ENCODE measurements at places on chromosomes 4 and X.
A peak's percentile ranks its signal among the peaks of the same experiment; 100 is the strongest.

DNA sequence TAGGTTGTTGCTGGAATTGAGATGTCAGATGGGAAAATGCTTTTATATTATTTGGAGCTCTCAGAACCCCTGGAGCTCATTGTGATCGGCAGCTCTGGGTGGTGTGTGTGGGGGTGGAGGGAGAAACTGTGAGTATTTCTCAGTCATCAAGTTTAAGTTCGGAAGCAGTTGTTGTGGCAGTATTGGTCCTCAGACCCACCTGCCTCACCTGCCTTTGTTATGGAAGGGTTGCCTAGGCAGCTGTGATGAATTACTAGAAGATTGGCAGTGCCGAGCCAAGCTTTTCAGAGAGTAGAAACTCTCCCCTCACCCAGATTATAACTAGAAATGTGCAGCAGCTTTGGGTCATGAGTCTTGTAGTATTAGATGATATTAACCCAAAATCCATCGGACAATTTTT, 9.5 kb downstream of the IGSF1 start:
- DNase-seq = no peak

DNA sequence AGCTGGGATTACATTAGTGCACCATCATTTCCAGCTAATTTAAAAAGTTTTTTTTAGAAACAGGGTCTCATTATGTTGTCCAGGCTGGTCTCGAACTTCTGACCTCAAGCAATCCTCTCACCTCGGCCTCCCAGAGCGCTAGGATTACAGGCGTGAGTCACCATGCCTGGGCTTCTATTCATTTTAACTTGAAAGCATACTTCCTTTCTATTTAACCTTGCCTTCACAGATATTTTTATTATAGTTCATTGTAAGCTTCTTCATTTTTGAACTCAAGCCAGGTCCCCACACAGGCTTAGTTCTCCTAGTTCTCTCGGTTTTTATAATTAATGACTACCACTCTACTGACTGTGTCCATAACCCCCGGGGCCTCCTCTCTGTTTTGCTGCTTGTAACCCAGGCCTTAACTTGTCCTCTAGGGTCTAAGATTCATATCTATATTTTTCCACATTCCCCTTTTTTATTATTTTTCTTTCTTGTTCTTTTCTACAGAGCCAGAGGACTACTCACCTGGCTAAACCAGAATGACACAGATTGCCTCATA, 50.7 kb downstream of the SNX12 start:
- DNase-seq = no peak

DNA sequence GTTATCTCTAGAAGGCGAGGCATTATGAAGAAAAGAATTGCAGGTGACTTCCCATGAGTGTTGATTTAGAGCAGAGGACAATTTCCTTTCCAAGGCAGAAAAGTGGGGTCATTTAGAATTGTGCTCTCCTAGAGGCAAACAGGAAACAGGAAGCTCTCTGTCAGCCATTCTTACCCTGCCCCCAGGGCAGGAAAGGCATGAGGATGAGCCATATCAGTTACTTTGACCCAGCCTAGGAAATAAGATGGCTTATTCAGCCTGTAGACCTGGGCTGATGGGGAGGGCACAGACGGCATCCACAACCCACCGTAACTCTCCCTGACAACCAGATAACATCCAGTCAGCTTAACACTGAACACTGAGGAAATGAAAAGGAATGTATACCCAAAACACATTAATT, 88.8 kb upstream of the KDR start:
- no peak for DNase-seq

DNA sequence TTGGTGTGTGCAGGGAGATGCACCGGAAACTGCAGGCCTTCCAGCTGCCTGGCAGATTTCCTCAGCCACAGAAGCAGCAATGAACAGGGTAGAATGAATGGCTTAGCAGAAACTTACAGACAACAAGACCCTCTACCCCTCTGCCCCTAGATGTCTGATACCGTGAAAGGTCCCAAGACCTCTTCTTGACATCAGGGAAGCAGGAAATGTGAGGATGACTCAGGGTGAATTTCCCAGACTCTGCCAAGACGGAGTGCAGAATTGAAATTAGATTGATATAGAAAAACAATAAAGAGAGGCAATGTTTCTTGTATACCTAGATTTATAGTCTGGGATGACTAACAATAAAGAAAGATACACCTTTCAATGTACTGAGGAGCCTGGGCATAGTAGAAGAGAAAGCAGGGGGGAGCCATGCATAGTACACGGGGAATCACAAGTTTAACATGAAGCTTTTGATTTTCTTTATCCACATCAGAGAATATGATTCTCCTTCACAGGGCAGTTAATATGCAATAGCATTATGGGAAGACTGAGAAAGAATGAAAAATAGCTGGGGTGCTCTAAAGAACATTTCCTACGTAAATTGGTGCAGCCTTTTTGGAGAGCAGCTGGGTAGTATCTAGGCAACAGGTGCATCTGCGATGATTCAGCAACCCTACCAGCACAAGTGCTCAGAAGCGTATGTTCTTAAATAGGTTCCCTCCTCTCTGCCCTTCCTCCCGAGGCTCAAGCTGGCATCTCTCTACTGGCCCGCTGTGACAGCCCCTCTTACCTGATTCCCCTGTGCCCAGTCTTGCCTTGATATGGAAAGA, 18.3 kb upstream of the CXCR3 start:
- no peak for DNase-seq

DNA sequence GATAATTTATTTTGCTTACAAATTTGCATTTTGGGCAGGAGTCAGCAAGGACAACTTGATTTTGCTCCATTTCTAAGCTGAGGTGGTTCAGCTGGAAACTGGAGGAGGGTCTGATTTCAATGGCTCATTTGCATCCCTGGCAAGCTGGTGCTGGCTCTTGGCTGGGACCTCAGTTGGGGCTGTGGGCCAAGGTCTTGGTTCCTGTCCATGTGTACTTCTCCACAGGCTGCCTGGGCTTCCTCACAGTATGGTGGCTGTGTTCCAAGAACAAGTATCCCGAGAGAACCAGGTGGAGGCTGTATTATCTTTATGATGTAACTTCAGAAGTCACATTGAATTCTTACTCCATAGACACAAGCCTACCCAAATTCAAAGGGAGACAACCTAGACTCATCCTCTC, 77.0 kb upstream of the STX18 start:
- DNase-seq = no peak

DNA sequence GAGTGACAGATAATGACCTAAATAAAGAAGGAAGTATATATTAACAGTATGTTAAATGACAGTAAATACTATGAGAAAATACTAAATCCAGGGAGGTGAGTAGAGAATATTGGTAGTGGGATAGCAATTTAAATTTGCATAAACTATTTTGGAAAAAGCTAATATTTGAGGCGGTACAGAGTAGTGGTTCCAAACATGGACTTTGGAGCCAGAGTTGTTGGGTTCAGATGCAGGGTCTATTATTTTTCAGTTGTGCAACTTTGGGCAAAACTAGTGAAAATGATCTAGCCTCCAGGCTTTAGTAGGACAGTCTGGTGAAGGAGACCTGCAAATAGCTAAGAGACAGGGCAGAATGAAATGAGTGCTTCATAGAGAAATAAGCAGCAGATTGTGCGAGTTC, 84.8 kb upstream of the SOX3 start:
- no peak for DNase-seq

DNA sequence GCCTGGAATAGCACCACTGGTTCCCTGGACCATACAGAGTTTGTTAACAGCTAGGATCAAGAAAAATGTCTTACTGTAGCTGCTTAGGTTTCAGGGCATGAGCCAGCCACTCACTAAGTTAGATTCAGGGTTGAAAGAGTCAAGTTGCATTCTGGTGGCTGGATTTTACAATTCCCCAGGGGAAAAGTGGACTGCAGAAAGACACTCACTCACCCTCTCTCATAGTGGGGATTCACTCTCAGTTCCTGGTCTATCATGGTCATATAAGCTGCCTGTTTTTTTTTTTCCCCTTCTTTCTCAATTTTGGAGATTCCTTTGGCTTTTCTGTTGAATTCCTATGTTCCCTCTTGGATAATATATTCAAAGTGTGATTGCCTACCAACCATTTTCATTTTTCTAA, 744.2 kb upstream of the GRIA3 start:
- no peak for DNase-seq

DNA sequence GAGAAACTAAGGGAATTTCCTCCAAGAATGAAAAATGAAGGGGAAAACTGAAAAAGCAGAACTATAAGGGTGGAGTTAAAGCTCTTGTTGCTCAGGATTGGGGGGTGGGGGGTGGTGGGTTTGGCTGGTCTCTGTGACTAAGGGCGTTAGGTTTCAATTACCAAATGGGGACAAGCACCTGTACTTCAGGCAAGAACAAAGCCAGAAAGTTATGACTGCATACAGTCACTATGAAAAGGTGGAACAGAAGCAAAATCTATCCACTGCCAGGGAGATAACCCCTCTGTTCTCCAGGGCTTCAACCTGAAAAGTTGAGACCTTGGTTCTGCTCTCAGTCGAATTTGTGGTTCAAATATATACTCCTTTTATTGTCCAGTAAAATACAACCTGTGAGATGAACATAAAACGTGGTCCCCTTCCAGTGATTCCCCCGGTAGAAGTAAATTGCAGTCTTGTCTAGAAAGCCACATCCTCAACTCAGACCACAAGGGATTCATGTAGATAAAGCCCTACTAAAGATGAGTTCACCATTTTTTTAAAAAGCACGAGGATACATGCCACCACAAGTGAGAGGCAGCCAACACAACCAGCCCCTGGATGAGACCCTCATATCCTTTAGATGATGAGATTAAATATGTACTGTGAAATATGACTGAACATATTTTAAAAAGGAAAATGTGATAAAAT, 257.1 kb upstream of the RPS6KA3 start:
- DNase-seq = no peak

GRCh38 chr4:48039561-48039960, 23.0 kb downstream of the NIPAL1 start:
- no peak for DNase-seq

DNA sequence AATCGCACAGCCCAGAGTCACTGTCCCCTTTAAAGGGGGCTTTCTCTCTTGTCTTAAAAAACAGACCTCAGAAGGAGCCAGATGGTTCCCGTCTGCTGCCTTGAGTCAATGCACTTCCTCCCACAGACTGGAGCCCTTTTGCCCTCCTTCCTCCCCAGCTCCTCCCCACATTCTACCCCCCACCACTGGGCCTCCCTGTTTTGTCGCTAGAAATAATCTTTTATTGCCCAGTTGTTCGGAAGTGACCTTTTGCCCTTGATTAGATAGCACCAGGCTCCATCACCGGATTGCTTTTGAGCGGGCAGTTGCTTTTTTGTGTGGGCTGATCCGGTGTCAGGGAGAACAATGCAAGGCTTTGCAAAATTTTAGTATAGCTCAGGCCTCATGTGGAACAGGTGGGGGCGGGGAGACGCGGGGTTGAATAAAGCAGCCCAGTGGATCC, 47.7 kb downstream of the SPRY1 start:
- peak; percentile 19 for DNase-seq

DNA sequence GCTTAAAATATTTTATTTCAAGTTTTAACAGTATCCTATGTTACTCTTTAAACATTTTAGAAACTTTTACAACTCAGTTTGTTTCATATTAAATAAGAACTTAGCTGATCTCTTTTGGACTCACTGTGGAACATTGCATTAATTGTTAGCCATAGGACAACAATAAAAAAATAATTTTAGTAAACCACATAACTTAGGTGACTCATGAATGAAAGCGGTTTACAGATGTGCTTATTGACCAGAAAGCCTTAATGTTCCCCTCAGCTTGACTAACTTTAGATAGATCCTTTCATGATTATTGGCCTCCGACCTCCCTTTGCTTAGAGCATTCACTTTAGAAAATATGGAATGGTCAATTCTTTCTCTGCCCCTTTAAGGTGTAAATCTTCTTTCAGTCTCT, 783.5 kb upstream of the MAGEB2 start:
- no peak for DNase-seq

DNA sequence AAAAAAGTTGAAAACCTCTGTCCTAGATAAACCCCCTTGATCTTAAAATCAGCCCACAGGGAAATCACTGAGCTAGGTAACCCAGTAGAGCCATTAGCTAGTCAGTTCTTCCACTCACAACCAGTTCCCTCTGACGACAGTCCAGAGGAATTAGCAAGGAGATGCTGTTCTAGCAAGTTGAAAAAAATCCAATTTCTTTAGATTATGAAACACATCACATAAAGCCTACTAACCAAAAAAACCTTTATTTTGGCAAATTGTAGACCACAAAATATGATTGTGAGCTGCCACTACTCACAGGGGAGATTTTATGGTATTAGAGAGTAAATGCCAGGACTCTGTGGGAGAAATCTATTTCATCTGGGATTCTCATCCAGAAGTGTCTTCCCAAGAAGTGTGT, 22.6 kb downstream of the ADAMTS3 start:
- DNase-seq = no peak

Data from memory B cell (primary cell).